Right renal cortex interstitium (tissue), 3 donors: ENCODE measurements at places on chromosomes 7 and 10. TPM values are rescaled to one million over a fixed set of nuclear protein-coding genes. Genes with fewer than 3 reads are reported as not detected.

DNA sequence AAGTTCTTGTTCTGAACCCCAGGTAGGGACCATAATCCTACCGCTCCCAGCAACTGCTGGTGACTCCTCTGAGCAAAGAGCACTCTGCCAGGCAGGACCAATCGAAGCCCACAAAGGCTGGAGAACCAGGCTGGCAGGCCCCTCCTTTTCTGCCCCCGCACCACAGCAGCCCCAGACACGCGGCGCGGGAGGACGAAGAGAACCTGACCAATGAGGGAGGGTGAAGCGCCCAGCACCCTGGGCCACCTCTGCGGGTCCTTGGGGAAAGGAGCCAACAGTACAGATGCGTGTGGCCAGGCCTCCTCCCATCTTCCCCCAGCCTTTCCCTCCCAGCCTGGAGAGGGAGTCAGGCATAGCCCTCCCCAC lies 25.9 kb downstream of the CTBP2 start:
- DNase-seq: no peak

DNA sequence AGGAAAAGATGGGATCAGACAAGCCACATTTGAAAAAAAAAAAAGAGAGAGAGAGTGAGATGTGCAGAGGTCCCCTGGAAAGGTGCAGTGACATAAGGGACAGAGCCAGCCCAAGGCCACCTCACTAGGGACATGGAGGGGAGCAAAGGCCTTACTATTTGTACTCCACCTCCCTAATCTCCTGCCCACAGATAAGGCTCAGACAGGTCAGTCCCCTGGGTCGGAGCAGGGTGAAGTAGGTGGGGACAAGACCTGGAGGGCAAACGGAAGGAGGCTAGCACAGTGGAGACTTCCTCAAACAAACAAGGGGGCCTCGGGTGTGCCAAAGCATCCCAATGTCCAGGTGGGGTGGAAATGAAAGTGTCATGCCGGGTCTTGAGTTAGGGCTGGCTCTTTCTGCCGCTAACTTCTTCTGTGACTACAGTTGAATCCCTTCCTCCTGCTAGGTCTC lies 7.0 kb downstream of the PRF1 start:
- no peak for DNase-seq

GRCh38 chr10:29692121-29692539 lies 57.4 kb upstream of the SVIL start:
- DNase-seq: no peak

DNA sequence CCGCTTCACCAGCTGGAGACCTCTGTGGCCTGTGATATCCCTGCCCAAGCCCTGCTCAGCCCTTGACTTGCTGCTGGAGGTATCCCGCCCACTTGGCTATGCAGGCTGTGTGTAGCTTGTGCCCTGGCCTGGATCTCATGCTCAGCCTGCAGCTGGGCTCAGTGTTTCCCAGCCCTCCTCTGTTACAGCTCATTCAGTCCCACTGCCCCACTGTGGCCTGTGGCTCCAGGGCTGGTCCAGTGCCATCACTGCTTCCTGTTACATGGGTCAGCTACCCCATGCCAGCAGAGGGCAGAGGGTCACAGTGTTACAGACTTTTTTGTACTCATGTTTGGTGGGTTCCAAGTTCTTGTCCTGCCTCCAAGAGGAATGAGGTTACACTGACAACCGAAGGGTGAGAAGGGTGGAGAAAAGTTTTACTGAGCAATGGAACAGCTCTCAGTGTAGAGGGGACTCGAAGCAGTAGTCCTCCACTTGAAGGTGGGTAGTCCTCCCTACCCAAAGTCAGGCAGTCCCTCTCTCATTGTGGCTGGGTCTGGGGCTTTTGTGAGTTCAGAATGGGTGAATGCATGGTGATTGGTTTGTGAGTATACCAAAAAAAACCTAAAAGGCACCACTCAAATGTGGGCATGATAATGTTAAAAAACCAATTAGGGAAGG lies 100.4 kb downstream of the ANKRD7 start:
- no peak for DNase-seq

- DNase-seq: no peak
Measured at GRCh38 chr7:129468087-129468486, 33.9 kb downstream of the STRIP2 start.

DNA sequence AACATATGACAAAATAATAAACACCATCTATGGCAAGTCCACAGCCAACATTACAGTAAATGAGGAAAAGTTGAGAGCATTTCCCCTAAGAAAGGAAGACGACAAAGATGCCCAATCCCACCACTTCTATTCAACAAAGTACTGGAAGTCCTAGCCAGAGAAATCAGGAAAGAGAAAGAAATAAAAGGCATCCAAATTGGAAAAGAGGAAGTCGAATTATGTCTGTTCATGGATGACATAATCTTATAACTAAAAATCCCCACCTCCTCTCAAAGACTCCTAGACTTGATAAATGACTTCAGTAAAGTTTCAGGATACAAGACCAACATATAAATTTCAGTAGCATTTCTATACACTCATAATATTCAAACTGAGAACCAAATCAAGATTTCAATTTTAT lies 288.5 kb upstream of the POT1 start:
- no peak for DNase-seq

The SLC39A12 gene
- polyA plus RNA-seq: not detected

The SLC35B4 gene
- 24.8 TPM for polyA plus RNA-seq

The TCTN3 gene
- polyA plus RNA-seq: 78.0 TPM

GRCh38 chr7:66250711-66251110 lies 45.6 kb downstream of the TPST1 start:
- no peak for DNase-seq

DNA sequence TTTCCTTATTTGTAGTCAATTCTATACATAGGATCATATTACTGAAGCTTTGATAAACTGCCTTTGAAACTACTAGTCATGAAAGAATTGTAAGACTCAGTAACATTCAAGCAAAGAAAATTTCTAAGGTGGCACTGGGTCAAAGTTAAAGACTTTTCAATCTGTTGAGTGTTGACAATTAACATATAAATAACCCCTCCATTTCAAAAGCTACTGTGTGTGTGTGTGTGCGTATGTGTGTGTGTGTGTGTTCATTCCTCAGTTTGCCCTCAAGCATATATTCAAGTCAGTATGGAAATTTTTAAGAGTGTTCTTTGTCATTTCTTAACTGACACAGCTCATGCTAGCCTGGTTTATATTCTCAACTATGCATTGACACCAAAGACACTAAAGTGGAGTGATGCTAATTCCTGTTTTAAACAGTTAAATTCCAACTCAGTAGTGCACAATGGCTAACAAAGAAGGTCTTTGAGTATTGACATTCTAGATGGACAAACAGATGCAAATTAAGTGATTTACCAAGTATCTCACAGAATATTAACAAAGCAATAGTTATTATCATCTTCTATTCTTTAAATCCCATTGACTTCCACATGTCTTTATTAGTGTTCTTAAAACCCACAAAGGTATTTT lies 314.8 kb upstream of the GRM3 start:
- no peak for DNase-seq

DNA sequence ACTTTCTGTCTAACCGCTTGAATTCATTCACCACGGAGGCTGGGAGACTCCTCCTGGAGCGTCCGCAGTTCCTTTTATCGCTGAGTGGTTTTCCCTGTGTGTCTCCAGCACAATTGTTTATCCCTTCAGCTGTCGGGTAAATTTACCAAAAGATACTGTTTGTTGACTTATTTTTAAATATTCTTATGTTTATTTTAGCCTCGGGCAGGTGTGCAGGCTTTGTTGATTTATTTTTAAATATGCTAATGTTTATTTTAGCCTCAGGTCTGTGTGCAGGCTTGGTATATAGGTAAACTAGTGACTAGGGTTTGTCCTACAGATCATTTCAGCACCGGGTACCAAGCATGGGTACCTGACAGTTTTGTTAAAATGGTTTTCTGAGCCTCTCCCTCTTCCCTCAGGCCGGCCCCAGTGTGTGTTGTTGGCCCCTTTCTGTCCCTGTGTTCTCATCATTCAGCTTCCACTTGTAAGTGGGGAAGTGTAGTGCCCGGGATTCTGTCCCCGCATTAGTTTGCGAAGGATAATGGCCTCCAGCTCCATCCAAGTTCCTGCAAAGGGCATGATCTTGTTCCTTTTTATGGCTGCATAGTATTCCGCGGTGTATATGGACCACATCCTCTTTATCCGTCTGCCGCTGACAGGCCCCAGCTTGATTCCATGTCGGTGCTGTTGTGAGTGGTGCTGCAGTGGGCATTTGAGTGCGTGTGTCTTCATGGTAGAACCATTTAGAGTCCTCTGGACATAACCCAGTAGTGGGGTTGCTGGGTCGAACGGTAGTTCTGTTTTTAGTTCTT lies 5.3 kb downstream of the GET4 start:
- DNase-seq: no peak

- DNase-seq: no peak
Measured at GRCh38 chr10:110009736-110010475, 2.1 kb downstream of the ADD3 start.

The DGKB gene
- polyA plus RNA-seq: 3.9 TPM

DNA sequence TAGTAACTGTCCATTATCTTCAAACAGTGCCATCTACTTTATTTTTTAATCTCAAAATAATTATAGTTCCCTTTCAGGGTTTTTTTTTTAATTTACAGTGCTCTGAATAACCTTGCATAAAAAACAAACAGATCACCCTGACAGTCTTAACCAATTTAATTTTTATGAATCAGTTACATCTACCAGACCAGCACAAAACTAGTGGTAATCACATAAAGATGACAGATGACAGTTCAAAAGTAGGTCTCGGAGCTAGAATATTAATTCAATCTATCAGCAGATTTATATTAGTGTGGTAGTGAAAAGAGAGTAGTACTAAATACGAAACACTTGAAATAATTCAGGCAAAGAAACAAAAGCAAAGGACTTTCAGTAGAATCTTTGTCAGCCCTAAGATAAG lies 53.9 kb downstream of the COL28A1 start:
- no peak for DNase-seq

DNA sequence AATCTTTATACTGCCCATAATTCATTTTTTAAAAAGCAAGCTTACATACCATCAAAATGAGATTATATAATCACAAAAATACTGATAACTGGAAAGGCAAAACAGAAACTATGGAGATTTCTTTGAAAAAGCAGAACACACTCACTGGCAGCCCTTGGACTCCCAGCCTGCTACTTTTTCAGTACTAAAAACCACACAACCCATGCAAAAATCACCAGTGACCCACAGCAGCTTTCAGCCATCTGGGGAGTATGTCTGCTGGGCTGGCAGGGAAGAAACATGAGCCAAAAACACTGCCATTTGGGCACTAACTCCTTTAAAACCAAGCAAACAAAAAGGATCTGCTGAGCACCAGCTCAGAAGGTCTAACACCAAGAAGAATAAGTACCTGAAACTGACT lies 80.0 kb upstream of the DDC start:
- DNase-seq: no peak

DNA sequence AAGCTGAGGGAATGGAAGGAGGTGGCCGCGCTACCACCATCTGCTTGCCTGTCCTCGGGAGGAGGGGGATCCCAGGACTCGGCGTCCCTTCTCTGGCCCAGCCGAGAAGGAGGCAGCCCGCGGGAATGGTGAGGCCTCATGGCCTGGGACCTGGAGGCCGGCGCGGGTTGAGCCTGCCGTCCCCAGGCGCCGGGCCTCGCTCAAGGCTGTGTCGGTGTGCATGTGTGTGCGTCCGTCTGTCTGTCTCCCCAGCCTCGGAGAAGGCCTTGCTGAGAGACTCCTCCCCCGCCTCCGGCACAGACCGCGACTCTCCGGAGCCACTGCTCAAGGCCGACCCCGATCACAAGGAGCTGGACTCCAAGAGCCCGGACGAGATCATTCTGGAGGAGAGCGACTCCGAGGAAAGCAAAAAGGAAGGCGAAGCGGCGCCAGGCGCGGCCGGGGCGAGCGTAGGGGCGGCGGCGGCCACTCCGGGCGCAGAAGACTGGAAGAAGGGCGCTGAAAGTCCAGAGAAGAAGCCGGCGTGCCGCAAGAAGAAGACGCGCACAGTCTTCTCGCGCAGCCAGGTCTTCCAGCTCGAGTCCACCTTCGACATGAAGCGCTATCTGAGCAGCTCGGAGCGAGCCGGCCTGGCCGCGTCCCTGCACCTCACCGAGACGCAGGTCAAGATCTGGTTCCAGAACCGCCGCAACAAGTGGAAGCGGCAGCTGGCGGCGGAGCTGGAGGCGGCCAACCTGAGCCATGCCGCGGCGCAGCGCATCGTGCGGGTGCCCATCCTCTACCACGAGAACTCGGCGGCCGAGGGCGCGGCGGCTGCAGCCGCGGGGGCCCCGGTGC lies 1.3 kb downstream of the HMX3 start:
- DNase-seq: no peak

DNA sequence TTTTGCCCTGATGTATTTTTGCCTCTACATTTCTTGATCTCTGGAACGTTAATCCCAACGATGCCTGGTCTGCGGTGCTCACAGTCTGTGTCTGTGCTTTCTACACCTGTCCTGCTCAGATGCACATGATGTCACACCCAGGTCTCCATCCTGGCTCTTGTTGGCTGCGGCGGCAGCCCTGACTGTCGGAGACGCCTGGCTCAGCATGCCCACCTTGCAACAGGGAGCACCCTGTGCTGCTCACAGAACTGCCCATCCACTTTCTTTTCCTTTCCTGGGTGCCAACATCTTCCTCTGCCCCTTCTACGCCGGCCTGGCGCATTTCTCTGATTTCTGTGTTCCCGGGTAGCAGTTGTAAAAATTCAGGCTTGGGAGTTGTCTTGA lies 106.2 kb downstream of the CUX1 start:
- DNase-seq: no peak

DNA sequence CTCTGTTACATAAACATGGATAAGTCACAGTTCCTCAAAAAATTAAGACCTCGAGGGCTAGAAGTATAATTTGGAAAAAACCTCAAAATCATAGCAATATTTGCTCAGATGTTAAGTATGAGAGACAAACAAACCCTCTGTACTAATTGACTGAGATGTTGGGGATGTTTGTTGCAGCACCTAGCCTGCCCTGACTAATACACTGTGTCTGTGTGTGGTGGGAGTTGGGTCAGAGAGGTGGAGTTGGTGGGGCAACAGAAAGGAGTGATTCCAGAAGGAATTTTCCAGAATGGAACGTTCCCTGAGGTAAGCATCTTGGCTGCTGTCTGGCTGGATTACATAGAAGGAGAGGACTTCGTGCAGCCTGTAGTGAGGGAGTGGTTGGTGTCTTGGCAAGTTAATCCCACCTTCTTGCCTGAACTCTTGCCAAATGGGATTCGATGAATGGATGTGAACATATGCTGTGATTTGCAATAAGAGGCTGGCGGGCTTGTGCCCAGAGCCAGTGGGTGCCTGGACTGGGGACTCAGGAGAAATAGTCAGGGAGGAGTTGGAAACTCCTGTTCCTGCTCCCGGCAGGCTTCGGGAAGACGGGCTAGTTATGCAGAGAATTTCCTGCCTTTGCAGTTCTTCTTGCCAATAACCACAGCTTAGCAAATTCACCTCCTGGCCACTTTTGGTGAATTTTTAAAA lies 9.3 kb upstream of the FAM180A start:
- no peak for DNase-seq
